ENCODE measurements at places on chromosomes 6 and 20.

- no peak for DNase-seq
Measured at GRCh38 chr6:130975325-130975724, 87.7 kb downstream of the EPB41L2 start.

- no peak for DNase-seq
Measured at GRCh38 chr6:35833536-35833935, 28.4 kb downstream of the LHFPL5 start.

DNA sequence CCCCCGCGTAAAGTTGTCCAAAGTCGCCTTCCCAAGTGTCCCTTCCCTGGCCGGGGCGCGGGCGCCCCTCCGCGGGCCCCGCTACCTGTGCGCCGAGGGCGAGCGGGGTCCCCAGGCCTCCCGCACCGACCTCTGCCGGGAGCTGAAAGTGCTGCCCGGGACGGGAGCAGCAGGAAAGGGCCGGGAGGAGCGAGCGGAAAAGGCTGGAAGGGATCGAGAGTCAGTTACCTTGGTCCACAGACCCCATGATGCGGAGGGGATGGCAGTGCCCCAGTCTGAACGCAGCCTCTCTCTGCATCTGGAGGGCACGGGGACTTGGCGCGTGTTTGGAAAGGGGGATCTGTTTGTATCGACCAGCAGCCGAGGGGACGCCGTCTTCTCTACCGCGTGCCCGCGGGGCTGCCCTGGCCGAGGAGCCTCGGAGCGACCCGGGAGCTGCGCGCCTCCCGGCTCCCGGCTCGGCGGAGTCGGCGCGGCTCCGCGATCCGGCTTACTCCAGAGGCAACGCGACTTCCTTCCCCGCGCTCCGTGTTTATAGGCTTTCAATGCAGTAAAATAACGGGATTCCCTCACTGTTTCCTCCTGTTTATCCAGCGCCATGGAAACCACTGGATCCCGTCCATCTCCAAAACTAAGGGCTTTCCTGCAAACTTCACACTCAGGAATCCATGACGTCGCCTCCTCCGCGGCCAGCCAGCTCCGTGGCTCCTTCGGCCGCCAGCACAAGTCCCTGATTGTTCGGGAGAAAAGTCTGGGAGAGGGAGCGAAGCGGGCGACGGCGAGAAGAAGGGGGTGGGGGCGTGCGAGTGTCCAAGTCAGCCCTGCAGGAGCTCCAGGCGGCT, 20.0 kb upstream of the NFATC2 start:
- no peak for DNase-seq

GRCh38 chr6:163191704-163192537, 222.6 kb upstream of the QKI start:
- no peak for DNase-seq

- DNase-seq, result no peak
Measured at GRCh38 chr6:106939848-106940247, 34.7 kb downstream of the CD24 start.

DNA sequence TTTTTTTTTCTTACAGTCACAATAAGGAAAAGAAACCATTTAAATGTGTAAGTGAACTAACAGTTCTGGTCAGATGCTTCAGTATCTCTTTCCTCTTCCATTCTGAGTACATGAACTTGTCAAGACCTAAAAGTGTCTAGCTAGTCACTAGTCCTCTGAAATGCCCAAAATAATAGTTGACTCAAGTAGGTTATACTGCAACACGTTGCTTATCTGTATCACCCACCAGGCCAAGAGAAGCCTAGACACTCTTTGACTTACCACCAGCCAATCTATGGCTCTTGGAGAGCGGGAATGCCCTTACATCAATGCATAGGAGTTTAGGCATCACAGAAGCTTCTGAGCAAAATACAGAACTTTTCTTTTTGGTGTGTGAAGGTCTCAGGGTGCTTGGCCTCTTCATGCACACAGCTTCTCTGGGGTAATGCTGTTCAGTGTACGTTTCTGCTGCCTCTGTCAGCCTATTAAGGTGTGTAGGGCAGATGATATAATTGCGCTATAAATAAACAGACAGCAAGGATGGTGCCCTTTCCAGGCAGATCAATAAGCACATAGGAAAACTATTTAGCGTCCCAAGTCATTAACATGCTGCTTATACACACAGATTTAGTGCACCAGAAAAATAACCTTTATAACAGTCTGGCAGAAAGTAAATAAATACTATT, 7.8 kb upstream of the GFOD1 start:
- no peak for DNase-seq

- no peak for DNase-seq
Measured at GRCh38 chr6:14542670-14543366, 425.2 kb downstream of the CD83 start.
